ENCODE measurements at places on chromosomes 1 and 21. TPM values are rescaled to one million over a fixed set of nuclear protein-coding genes. Genes with fewer than 3 reads are reported as not detected.

DNA sequence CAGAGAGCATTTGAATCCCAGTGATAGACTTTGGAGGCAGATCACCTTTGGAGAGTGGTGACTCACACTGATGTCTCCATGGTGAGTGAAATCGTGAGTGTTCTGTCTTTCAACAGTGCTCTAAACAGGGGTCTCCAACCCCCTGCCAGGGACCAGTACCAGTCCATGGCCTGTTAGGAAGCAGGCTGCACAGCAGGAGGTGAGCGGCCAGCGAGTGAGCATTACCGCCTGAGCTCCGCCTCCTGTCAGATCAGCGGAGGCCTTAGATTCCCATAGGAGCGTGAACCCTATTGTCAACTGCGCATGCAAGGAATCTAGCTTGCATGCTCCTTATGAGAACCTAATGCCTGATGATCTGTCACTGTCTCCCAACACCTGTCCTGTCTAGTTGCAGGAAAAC, 61.8 kb upstream of the B3GALNT2 start:
- DNase-seq, result no peak

PADI3 gene
- polyA plus RNA-seq, result 0.27 TPM

- no peak for DNase-seq
These were observed 2.5 kb downstream of the UBASH3A start for GRCh38 chr21:42406201-42406621.

GRCh38 chr1:221910222-221910621, 168.3 kb upstream of the DUSP10 start:
- no peak for DNase-seq

DNA sequence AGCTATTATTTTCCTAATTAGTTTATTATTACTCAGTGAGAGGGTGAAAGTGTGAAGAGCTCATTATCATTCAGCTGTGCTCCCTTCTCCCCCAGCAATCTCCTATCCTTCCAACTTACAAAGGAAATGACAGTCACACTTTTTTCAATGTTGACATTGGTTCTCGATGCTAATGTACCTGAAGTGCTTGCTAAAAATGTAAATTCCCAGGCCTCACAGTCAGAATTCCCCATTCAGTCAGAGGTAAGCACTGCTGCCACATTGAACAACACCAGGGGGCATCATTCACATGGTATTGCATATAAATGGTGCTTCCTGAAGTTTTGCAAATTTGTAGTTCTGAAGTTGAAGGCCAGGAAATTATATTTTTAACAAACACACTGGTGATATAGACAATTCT, 132.7 kb upstream of the FOXD3 start:
- no peak for DNase-seq

XCL2 gene
- 6.1 TPM for polyA plus RNA-seq

GRCh38 chr21:45596704-45597318, 46.7 kb upstream of the PCBP3 start:
- DNase-seq, result peak; percentile 90

GRCh38 chr1:204487256-204487615, 7.4 kb downstream of the PIK3C2B start:
- no peak for DNase-seq

CFAP74 gene
- polyA plus RNA-seq, result 0.16 TPM

DNAJB4 gene
- polyA plus RNA-seq, result 16.1 TPM

KIRREL1 gene
- 3.4 TPM for polyA plus RNA-seq

DNA sequence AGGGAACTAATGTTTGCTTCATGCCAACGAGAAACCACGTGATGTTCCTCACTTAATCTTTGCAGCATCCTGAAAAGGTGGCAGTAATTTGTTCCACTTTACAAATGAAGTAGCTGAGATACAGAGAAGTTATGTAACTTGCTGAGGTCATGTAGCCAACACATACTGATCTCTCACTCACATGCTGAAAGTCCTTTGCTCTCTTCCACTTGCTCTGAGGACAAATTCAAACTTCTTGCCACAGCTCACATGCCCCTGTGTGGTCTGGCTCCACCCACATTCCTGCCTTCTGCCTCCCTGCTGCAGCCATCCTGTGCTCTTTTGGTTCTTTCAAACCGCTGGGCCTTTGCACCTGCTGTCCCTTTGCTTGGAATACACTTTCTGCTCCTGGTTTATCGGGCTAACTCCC, 55.4 kb downstream of the TMCO4 start:
- DNase-seq, result no peak

GRCh38 chr1:6006882-6007281, 14.7 kb upstream of the NPHP4 start:
- DNase-seq, result no peak

DNA sequence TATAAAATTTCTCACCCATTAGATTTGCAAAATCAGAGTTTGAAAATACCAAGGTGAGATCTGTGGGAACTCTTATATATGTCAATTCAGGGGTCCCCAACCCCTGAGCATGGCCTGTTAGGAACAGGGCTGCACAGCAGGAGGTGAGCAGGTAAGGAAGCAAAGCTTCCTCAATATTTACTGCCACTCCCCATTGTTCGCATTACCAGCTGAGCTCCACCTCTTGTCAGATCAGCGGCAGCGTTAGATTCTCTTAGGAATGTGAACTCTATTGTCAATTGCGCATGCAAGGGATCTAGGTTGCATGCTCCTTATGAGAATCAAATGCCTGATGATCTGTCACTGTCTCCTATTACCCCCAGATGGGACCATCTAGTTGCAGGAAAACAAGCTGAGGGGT, 376.6 kb downstream of the LMO4 start:
- no peak for DNase-seq

DNA sequence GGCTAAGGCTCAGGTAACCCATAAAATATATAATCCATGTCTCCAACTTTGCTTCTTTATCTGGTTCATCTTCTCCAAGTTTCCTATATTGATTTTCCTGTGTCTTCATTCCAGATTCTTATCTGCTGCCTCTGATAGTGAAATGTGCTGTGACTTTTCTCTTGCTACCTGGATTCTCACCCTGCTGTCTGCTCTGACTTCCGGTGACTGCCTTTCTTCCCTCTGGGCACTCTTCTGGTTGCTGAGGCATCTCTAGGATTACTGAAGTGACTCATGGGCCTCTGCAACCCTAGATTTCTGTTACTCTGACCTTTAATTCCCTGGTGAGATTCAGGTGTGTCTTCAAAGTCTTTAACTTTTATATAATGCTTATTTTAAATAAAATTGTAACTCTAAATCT, 46.9 kb downstream of the GIPC2 start:
- no peak for DNase-seq

- DNase-seq, result no peak
These were observed 95.0 kb downstream of the BEND5 start for GRCh38 chr1:48681476-48682305.

ISG15 gene
- 285 TPM for polyA plus RNA-seq
